ENCODE measurements at places on chromosomes 1 and 21.

GRCh38 chr1:222106377-222106776 lies 364.5 kb upstream of the DUSP10 start:
- DNase-seq: peak; percentile 97

- DNase-seq: no peak
These were observed 346.1 kb downstream of the SIPA1L2 start for GRCh38 chr1:232283864-232284263.

DNA sequence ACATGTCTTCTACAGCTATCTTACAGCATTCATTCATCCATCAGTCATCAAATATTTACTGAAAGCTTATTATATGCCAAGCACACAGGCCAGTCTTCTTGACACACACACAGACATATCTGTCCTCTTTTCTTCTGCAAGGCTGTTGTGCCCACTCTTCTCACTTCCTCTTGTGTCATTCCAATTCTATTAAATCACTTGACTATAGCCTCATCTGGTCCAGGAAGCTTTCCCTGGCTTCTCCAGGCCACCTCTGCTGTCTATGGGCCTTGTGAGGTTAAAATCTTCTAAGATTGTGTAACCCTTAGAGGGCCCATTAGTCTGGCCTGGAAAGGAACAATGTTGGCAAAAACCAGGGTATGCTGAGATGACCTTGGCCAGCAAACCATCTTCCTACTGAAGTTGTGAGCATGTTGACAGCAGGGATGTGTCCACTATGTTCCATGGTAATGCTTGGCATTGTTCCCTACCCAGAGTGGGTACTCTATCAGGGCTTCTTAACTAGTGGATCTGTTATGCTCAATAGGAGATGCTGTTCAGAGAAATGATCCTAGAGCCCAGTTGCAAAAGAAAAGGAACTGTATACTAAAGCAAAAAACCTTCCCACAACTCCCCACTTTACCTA lies 5.3 kb downstream of the TRAF3IP3 start:
- no peak for DNase-seq

GRCh38 chr1:178932552-178932906 lies 61.7 kb upstream of the ANGPTL1 start:
- no peak for DNase-seq

GRCh38 chr1:160466961-160467360 lies 56.1 kb downstream of the SLAMF6 start:
- DNase-seq: no peak

GRCh38 chr1:2443277-2444137 lies 31.1 kb upstream of the PEX10 start:
- DNase-seq: no peak

- peak; percentile 76 for DNase-seq
These were observed 82.8 kb upstream of the BEND5 start for GRCh38 chr1:48859456-48859855.

GRCh38 chr1:154479764-154480421 lies 22.1 kb upstream of the TDRD10 start:
- peak; percentile 92 for DNase-seq

- DNase-seq: no peak
These were observed 71.3 kb downstream of the S1PR1 start for GRCh38 chr1:101307985-101308689.

- no peak for DNase-seq
These were observed 48.5 kb downstream of the PIGK start for GRCh38 chr1:77170687-77171086.

GRCh38 chr1:99516141-99516540 lies 129.8 kb upstream of the PALMD start:
- no peak for DNase-seq

DNA sequence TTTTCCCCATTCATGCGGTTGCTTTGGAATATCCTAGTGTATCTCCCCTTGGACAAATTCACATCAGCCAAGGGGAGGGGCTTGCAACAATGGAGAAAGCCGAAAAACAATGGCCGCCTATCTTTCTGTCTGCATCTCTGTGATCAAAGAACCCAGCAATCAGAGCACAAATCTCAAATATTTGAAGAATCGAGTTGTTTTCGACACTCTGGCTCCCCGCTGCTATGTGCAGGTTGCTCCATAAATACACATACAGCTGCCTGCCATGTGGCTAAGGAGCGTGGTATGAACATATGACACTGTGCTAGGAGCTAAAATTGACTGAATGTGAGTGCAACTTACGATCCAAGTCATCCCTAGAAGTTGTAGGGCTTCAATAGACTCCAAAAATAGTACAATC lies 8.5 kb downstream of the CFHR4 start:
- no peak for DNase-seq

DNA sequence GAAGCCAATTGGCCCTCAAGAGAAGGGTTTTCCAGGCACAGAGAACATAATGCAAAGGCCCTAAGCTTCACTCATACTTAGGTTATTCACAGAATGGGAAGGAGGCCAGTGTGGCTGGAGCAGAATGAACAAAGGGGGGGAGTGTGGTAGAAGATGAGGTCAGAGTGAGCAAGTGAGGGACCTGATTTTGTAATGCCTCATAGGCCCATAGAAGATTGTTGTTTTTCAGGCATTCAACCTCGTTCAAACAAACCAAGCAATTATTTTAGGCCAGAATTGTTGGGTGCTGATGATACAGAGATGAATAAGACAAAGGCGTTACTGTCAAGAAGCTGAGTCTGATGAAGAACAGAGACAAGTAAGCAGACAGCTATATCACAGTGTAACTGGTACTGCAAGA lies 54.5 kb upstream of the RAP1A start:
- DNase-seq: no peak

DNA sequence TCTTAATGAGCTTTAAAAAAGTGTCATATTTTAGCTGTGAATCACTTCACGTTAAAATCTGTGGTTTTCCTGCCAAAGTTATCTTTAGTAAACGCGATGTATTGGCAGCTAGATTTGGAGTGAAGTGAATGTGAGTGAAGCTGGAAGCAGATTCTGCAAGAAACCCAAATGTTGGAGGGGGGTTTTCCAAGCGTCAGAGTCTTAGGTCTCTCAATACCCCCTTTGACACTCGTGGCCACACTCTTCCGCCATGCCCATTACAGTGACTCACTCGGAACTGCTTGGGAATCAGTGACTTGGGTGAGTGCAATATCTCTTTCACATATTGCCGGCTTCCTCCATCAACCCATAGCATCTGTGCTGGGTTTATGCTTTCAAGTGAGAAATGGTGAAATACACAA lies 17.5 kb downstream of the B3GALT5 start:
- DNase-seq: no peak

GRCh38 chr1:180188091-180188506 lies 33.4 kb downstream of the QSOX1 start:
- peak; percentile 2 for DNase-seq

- DNase-seq: no peak
These were observed 256.7 kb downstream of the KIF26B start for GRCh38 chr1:245411245-245412036.
